ENCODE measurements at places on chromosomes 5 and 9.

- DNase-seq = no peak
These were observed 25.3 kb upstream of the RNU6ATAC start for GRCh38 chr9:134189470-134190231.

GRCh38 chr5:174479325-174479724 lies 245.1 kb upstream of the MSX2 start:
- no peak for DNase-seq

GRCh38 chr9:134488331-134489280 lies 153.0 kb upstream of the COL5A1 start:
- no peak for DNase-seq

GRCh38 chr9:76400534-76401096 lies 6.4 kb upstream of the RFK start:
- no peak for DNase-seq
